H9 (cell line): ENCODE measurements at places on chromosomes 4 and X.

GRCh38 chr4:156477636-156478035 lies 494.0 kb downstream of the PDGFC start:
- no peak overlapping the region for H3K4me3 ChIP-seq
- no peak overlapping the region for H3K27ac ChIP-seq
- no peak for DNase-seq
- H3K4me1 ChIP-seq, result no peaks in the 10 kb centered on the region

- H3K4me3 ChIP-seq, result peak overlapping the region; percentile 77
- peak; percentile 85 for DNase-seq
- peaks cover 7% of the 10 kb centered on the region; the same call in 1 of the 2 replicates for H3K36me3 ChIP-seq
- no peak overlapping the region for H3K27ac ChIP-seq
- no peaks in the 10 kb centered on the region for H3K4me1 ChIP-seq
Observed at GRCh38 chr4:183722731-183723560, 63.9 kb downstream of the TRAPPC11 start.

DNA sequence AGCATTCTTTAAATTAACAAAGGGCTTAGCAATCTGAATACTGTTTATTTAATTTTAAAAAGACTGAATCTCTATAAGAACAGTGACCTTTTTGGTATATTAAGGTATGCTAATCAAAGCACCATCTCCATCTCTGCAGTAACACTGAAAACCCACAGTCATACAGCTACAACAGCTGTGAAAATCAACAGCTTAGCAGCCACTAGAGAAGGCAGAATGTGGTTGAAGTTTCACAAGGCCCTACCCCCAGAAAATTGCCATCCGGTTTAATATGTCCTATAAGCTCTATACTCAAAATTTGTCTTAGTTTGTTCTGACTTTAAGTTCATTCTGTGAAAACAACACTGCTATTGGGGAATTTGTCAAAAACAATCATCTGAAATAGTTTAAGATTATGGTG lies 128.7 kb downstream of the OPHN1 start:
- H3K4me1 ChIP-seq, result no peaks in the 10 kb centered on the region; the same call in 1 of the 2 replicates
- no peaks in the 10 kb centered on the region for H3K27me3 ChIP-seq
- DNase-seq, result no peak
- no peak overlapping the region for H3K27ac ChIP-seq

DNA sequence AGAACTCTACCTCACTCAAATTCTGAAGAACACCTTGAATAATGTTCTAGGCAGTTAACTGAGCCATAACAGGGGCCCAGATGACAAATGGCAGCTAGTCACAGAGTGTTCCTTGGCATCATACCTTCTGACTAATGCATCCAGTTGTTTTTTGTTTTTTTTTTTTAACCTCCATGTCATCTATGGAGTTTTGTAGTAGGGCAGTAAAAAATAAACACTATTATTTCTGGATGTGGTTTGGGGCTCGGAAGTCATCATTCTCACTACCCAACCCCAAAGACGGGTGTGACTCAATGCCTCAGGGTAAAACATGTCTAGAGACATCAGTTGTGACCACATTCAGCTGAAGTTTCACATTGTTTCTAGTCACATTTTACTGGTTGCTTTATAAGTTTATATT lies 31.2 kb upstream of the MCF2 start:
- no peaks in the 10 kb centered on the region for H3K27me3 ChIP-seq
- no peak for DNase-seq
- H3K27ac ChIP-seq, result no peak overlapping the region

DNA sequence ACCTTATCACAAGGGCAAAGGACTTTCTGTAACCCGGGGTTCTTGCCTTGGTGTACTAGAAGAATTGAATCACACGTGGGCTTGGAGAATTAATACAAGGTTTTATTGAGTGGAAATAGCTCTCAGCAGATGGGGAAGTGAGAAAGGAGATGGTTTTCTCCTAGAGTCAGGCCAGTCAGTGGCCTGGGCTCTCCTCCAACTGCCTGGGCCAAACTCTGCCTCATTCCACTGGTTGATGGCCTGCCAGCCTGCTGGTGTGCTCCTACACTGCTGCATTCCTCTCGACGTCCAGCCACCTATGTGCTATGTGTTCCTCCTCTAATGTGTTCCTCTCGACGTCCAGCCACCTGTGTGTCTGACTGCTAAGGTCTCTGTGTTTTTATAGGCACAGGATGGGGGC lies 35.3 kb upstream of the SPIN2A start:
- no peak overlapping the region for H3K27ac ChIP-seq
- no peaks in the 10 kb centered on the region; the same call in 1 of the 2 replicates for H3K36me3 ChIP-seq

DNA sequence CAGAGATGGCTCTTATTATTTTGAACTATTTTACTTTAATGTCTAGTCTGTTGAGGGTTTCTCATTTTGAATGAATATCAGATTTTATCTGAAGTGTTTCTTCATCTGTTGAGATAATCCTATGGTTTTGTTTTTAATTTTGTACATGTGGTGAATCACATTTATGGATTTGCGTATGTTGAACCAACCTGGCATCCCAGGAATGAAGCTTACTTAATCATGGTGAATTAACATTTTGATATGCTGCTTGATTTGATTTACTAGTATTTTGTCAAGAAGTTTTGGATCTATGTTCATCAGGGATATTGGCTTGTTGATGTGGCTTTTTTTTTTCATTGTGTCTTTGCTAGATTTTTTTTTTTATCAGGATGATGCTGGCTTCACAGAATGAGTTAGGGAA lies 2390.9 kb downstream of the PCDH7 start:
- DNase-seq, result no peak
- no peaks in the 10 kb centered on the region for H3K36me3 ChIP-seq
- H3K4me1 ChIP-seq, result no peaks in the 10 kb centered on the region
- no peak overlapping the region for H3K4me3 ChIP-seq
- H3K27ac ChIP-seq, result no peak overlapping the region
- H3K27me3 ChIP-seq, result no peaks in the 10 kb centered on the region
